ENCODE measurements at places on chromosomes 16 and 17. TPM values are rescaled to one million over a fixed set of nuclear protein-coding genes. Genes with fewer than 3 reads are reported as not detected.

CCDC200 gene
- total RNA-seq, result not detected

ITGB4 gene
- total RNA-seq, result 5.6 TPM

PRDM7 gene
- total RNA-seq, result not detected

KRT28 gene
- total RNA-seq, result not detected

KLHL10 gene
- total RNA-seq, result 0.19 TPM

ATMIN gene
- total RNA-seq, result 59.8 TPM

MYADML2 gene
- total RNA-seq, result 0.17 TPM

ENPP7 gene
- not detected for total RNA-seq

NGFR gene
- total RNA-seq, result 8.1 TPM

GUCY2D gene
- total RNA-seq, result 0.48 TPM

OTOP2 gene
- total RNA-seq, result not detected

CALB2 gene
- total RNA-seq, result 2.7 TPM

Measured in H1 (cell line).